Left ventricle myocardium superior (tissue), 1 donor: ENCODE measurements at places on chromosomes 2 and 18. TPM values are rescaled to one million over a fixed set of nuclear protein-coding genes. Genes with fewer than 3 reads are reported as not detected.

The KIAA2012 gene
- not detected for total RNA-seq

The RAD51AP2 gene
- total RNA-seq, result 0.10 TPM

The FEV gene
- not detected for total RNA-seq

The EN1 gene
- not detected for total RNA-seq

The APOB gene
- 9.7 TPM for total RNA-seq

The CHRNG gene
- not detected for total RNA-seq

The GDF7 gene
- 0.32 TPM for total RNA-seq

The LOXHD1 gene
- total RNA-seq, result 0.74 TPM

The TMEM17 gene
- total RNA-seq, result 1.4 TPM

The MCM6 gene
- total RNA-seq, result 4.1 TPM
